T-helper 17 cell (primary cell): ENCODE measurements at places on chromosomes 7 and 10.

- DNase-seq: no peak
Measured at GRCh38 chr10:102040305-102041050, 15.5 kb downstream of the ARMH3 start.

DNA sequence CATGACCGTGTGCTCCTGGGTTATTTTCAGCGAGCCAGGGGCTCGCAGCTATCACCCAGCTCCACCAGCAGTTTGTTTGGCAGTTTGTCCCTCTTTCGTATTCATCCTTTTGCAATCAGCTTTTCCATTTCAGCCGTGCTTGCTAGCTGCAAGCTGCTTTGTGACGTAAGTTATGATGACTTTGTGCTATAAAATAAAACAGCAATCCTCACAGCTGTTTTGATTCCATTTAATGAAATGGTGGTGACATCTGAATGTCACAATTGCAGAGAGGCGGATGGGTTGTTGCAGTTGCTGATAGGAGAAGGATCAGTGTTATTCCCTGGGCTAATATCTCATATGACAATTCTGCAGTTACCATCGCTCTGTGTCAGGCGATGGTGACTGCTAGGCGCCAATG is 251.7 kb downstream of the SNX10 start:
- no peak for DNase-seq

DNA sequence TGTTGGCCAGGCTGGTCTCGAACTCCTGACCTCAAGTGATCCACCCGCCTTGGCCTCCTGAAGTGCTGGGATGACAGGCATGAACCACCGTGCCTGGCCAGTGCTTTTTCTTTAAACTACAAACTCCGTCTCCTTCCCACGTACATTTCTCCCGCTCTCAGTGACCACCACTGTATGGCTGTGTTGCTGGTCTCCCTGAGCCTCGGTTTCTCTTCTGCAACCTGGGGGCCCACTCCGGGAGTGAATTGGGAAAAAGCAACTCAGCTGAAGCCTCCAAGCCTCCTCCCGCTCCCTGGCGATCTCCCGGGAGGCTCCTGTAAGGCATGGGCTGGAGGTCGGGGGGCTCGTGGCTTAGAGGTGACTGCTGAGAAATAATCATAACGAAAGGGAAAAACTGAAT is 136.3 kb downstream of the ELFN1 start:
- no peak for DNase-seq

- DNase-seq: no peak
Measured at GRCh38 chr10:48254750-48255512, 19.6 kb downstream of the FRMPD2 start.

- no peak for DNase-seq
Measured at GRCh38 chr7:115533785-115534184, 496.8 kb downstream of the TFEC start.
